ENCODE measurements at places on chromosomes 12 and 14.

- no peak for DNase-seq
Observed at GRCh38 chr12:2719392-2719791, 75.4 kb upstream of the FKBP4 start.

DNA sequence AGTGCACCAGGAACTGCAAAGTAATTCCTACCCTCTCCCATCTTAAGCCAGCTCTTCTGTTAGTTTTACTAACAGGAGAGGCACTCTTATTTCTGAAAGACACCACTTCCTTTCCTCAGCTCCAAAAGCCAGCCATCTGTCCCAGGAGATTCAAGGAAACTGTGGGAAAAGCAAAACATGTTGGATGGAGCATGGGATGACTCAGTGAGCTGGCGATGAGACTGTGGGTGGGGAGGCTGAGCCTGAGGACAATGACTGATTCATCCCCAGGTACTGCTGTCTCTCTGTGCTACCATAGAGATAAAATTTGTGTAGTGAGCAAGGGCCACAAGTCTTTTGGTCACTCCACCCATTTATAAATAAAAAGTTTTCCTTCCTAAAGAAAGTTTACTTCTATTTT is 141.4 kb downstream of the MYRFL start:
- peak; percentile 35 for DNase-seq

DNA sequence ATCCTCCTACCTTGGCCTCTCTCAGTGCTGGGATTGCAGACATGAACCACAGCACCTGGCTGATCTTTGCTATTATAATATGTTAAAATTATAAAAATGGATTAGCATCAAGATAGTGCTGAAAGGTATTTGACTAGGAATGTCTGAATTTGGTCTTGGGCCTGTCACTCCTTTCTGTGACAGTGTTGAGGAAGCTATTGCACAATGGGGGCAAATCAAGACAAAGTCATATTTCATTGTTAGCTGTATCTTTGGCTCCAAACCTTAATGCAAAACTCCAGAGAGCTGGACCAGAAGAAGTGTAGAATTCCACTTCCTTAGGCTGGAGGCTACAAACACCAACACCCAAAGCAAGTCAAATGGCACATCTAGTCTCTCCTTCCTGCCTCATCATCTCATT is 42.2 kb downstream of the ZCRB1 start:
- DNase-seq, result no peak

DNA sequence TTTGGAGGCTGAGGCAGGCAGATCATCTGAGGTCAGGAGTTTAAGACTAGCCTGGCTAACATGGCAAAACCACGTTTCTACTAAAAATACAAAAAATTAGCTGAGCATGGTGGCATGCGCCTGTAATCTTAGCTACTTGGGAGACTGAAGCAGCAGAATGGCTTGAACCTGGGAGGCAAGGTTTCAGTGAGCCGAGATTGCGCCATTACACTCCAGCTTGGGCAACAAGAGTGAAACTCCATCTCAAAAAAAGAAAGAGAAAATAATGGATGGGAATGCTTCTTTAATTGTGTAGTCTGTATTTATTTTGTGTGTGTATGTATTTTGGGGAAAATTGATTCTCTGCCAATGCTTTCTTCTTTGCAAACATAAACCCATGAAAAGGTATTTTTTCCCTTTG is 32.5 kb downstream of the SRGAP1 start:
- DNase-seq, result no peak

GRCh38 chr12:14849661-14850060 is 6.3 kb upstream of the ART4 start:
- DNase-seq, result no peak

DNA sequence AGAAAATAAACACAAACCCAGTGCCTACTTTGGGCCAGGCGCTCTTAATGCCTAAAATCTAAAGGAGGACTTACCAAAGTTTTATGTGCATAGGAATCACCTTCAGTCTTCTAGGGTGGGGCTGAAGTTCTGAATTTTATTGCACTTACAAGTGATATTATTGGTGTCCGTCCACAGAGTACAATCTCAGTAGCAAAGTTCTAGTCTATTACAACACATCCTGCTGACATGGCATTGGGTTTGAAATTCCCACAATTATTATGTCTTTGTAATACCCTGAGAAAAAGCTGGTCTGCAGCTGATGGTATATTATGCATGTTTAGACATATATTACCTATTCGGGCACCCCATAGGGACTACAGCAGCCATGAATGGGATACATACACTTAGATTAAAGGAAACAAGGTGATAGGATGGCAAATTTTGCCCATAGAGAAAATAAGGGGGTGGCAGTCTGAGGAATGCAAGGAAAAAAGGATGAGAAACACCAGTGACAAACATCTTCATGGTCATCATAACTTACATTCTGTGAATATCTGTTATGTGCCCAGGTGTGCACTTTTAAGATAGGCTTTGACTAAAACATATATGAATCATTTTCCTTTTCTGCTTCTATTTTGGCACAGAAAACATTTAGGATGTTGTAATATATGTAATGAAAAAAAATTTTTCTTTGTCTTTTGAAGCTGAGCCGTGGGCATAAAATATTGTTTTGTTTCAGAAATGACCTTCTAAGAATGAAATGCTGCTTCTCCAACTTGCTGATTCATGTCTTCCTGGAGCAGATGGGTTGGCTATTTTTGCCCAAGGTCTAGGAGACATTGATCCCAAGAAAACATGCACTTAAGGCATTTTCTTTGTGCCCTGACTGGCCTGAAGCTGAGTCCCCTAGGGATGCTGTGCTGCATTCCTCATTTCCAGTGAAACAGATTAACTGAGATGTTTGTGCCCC is 27.2 kb upstream of the ALG10 start:
- peak; percentile 78 for DNase-seq

GRCh38 chr12:50039151-50039835 is 14.0 kb upstream of the RACGAP1 start:
- DNase-seq, result peak; percentile 75

- no peak for DNase-seq
Observed at GRCh38 chr12:127334365-127334764, 932.6 kb upstream of the TMEM132C start.

GRCh38 chr14:35661875-35662274 is 127.9 kb downstream of the INSM2 start:
- no peak for DNase-seq

- no peak for DNase-seq
Observed at GRCh38 chr14:23514644-23514957, 37.0 kb downstream of the ZFHX2 start.

GRCh38 chr12:93002293-93003054 is 73.4 kb upstream of the EEA1 start:
- DNase-seq, result no peak

GRCh38 chr14:36702474-36702873 is 40.8 kb downstream of the PAX9 start:
- no peak for DNase-seq

DNA sequence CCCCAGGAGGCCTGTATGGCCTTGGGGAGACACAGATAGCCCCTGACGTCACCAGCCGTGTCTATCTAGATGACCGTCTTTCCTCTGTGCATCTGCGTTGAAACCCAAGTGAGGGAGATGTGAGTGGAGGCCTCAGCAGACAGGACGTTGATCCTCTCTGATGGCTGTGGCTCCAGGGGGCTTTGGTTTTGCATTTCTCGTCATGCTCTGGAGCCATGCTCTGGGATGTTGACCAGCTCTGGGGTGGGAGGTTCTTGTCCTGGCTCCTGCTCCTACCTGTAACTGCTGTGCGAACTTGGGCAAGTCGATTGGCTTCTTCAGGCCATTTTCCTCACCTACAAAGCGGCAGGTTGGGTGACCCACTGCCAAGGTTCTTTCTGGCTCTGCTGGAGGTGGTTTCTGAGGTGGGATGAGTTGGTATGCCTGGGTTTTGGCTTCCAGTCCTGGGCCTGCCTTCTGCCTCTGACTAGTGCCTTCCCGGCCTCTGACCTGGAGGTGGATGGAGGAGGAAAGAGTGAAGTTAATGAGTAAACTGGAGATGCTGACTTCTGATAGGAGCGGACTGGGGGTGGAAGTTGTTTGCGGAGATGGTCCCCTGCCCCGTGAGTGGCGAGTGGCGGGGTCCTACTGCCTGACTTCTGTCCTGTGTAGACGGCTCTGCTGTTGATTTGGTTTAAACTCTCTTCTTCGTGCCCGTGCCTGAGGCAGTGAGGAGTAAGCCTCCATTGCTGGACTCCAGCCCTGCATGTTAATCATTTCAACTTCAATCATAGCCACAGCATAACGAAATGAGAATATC is 8.4 kb downstream of the TSPAN9 start:
- no peak for DNase-seq

- no peak for DNase-seq
Observed at GRCh38 chr12:131091976-131092691, 138.4 kb downstream of the ADGRD1 start.

GRCh38 chr14:68564826-68565759 is 227.8 kb downstream of the ZFP36L1 start:
- peak; percentile 58 for DNase-seq

GRCh38 chr12:51911788-51912711 is 4.7 kb downstream of the ACVRL1 start:
- DNase-seq, result no peak

GRCh38 chr12:56957229-56958052 is at the start of gene RDH16:
Gene RDH16 (minus strand): TSS chr12:56957608. CDS start chr12:56957462, 146 bp downstream.
- DNase-seq, result no peak

- no peak for DNase-seq
Observed at GRCh38 chr14:32913725-32914124, 25.0 kb upstream of the NPAS3 start.

GRCh38 chr12:1184402-1184801 is 193.4 kb downstream of the ERC1 start:
- peak; percentile 94 for DNase-seq

DNA sequence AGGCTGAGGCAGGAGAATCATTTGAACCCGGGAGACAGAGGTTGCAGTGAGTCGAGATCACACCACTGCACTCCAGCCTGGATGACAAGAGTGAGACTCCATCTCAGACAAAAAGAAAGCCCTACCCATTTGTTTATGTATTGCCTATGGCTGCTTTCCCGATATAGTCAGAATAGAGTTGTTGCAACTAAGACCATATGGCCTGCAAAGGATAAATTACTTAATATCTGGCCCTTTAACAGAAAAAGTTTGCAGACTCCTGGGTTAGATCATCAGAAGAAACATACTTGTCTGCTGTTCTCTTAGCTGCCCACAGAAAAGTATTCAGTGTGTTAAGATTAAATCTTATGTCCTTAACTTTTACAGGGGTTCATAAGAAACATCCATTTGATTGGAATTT is 122.4 kb upstream of the VASH1 start:
- no peak for DNase-seq

DNA sequence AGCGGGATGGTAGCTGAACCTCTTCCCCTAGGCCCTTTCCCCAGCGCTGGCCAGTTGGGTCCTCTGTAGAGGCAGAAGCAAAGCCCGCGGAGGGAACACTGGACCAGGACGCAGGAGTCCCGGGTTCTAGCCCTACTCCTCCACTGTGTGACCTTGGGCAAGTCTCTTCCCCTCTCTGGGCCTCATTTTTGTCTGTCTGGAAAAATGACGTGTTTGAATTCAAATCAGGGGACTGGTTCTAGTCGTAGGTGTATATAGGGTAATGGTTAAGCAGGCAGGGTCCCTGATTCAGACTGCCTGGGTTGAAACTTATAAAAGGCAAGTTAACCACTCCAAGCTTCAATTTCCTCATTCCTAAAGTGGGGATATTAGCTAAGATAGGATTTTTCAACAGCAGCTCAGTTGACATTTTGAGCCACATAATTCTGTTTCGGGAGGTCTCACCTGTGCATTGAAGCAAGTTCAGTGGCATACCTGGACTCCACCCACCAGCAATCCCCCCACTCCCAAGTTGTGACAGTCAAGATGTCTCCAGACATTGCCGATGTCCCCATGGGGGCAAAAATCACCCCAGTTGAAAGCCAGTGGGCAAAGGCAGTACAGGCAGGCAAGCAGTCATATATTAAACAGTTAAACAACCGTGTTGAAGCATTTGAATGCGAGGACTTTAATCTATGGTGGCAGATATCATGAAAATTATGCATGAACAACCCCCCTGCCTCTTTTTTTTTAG is 899 bp downstream of the TPCN1 start:
- DNase-seq, result no peak

DNA sequence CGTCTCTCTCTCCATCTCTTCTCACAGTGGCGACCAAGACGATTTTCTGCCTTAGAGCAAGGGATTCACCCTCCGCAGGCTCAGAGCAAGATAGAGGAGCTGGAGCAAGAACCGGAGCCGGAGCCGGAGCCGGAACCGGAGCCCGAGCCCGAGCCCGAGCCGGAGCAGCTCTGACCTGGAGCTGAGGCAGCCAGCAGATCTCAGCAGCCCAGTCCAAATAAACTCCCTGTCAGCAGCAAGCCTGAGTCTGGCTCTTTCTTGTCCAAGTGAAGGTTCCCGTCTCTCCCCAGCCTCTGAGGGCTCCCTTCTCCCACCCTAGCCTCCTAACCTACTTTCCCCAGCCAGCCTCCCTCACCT is 5.9 kb downstream of the LAG3 start:
- no peak for DNase-seq

DNA sequence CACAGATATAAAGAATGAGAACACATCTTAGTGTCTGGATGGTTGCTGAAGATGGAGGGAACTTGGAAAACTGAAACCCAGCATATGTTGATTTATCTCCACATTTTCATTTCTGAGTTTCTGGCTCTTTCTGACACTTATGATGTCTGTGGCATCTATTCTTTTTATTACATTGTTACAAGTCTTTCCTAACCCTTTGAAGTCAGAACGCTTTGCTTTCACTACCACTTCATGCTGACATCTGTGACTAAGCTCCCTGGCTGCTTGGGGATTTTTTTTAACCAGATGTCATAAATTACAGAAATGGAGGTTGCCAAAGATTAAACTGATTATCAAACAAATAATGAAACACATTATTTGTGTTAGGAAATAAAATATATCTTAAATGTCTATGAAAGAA is 188.7 kb downstream of the KITLG start:
- peak; percentile 25 for DNase-seq

- DNase-seq, result no peak
Observed at GRCh38 chr14:48304729-48305128, 629.3 kb upstream of the MDGA2 start.

DNA sequence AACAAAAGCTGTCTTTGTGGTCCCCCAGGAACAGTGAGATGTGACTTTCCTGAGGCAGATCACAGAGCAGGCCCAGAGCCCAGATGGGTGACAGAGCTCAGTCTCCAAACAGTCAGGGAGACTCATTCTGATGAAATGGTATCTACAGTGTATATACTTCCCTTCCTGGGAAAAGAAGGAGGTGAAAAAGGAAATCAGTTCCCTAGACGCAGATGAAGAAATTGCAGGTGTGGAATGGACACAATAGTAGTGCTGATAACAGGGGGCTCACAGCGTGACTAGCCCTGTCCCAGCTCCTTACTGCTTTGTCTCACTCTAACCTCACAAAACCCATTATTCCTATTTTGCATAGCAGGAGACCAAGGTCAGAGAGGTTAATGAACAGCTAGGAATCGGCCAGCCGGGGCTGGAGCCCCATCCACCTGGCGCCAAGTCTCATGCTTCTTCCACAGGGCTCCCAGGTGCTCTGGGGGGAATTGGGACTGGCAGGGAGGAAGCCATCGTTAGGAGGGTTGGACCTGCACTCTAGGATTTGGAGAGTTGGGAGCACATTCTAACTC is 11.9 kb downstream of the KCNH3 start:
- DNase-seq, result no peak

- no peak for DNase-seq
Observed at GRCh38 chr14:58537004-58537403, 100.8 kb upstream of the DACT1 start.
